Mesenchymal stem cell (in vitro differentiated cells and primary cell): ENCODE measurements at places on chromosomes 2 and 18.
A peak's percentile ranks its signal among the peaks of the same experiment; 100 is the strongest.

- DNase-seq = no peak
Measured at GRCh38 chr2:74849228-74849892, 15.4 kb downstream of the HK2 start.

- DNase-seq = no peak
Measured at GRCh38 chr2:163246135-163246534, 407.6 kb upstream of the KCNH7 start.

GRCh38 chr18:23631746-23632145 is 31.0 kb downstream of the ANKRD29 start:
- DNase-seq = no peak

DNA sequence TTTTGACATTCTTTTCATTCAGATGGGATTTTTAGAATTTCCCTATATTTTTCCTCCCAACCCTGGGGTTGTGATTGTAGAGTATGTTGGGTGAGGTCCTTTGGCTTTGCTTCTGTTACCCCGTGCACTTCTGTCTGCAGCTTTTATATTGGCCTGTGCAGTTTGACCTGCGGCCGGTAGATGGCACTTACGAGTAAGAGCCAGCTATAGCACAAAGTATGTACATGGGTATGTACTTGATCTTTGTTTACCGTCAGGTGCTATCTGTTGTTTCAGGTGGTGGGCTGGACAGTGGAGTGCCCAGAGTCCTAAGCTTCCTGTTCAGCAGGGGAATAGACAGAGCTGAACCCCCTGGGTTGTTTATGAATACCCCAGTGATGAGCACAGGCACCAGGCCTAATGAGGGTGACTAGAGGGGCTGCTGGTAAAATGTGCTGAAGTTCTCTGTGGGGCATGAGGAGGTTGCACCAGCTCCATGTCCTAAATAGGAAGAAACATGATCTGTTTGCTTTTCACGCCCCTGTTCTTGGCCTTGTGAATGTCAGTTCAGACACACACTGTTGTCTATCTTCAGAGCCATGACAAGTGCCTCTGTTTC is 58.9 kb upstream of the THUMPD2 start:
- peak; percentile 53 for DNase-seq

DNA sequence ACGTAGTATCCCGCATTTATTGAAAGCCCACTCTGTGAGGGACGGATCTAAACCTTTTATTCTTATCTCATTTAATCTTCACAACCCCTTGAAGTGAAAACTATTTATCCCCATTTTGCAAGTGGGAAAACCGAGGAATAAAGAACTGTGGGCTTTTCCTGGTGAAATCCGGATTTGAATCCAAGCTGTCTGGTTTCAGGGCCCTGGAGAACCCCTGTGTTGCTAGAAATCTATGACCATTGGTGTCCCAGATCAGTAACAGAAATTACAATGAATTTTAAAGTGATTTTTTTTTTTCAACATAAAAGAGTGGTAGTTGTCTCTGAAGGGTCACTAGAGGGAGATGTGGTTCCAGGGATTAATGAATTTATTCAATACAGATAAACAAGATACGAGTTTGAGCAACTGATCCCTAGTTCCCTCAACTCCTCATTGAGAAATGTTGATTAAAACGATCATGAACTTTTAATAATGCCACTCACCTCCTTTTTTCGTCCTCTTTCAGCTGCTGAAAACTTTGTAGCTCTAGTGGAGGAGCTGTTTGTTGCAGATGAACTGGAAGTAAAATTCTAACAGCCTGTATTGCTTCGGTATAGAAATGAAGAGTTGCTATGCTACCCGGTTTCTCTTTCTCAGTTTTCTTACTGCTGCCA is 940 bp downstream of the XRCC5 start:
- peak; percentile 78 for DNase-seq

DNA sequence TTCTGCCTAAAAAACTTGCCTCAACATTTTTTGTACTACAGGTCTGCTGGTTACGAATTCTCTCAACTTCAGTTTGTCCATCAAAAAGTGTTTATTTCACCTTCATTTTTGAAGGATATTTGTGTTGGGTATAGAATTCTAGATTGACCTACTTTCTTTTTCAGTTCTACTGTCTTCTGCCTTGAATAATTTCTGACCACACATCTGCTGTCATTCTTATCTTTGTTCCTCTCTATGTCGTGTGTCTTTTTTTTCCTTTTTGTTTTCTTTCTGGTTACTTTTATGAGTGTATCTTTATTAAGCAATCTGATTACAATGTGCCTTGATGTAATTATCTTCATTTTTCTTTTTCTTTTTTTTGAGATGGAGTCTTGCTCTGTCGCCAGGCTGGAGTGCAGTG is 25.3 kb downstream of the ADCY3 start:
- no peak for DNase-seq

- DNase-seq = no peak
Measured at GRCh38 chr2:74004212-74005182, 19.8 kb downstream of the TET3 start.

DNA sequence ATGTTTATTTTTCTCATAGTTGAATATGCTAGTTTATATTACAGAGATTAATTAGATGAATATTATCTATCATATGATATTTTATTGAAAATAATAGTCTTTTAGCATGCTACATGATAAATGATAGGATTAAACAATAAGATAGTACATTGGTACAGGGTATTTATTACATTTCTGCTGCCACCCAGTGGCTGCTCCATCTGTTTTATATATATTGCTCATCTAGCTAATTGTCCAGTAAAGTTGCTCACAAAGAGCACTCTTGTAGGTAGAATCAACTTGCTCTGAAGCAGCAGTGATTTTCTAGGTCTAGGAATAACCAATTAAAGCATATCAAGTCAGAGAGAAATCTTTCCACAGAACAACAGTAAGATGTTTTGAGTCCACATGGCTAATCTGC is 183.3 kb downstream of the ASXL3 start:
- DNase-seq = peak; percentile 42

DNA sequence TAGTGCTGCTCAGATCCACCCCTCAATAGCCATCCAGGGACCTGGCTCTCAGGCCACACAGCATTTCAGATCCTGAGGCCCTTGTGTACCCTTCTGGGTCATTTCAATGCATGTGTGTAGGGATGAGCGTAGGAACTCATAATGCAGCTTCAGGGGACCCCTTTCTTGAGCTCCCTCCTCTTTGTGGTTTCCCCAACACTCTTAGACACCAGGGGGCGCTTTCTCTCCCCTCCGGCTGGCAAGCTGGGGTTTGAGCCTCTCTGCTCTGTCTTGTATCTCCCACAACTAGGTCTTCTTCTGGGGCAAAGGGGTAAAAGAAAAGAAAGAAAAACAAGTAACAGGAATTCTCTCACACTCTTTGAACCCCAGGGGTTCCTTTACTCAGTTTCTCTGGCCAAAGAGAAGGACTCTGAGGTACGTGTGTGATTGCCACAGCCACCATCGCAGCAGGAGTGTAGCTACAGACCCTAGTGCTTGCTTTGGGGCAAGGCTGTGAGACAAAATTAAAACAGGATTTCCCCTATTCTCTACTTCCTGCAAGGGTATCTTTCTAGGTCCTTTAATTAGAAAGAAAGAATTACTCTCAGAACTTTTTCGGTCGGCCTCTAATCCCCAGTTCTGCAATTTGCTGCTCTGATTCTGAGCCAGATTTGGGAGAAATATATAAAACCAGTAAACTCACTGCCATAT is 38.0 kb downstream of the CABYR start:
- peak; percentile 51 for DNase-seq

DNA sequence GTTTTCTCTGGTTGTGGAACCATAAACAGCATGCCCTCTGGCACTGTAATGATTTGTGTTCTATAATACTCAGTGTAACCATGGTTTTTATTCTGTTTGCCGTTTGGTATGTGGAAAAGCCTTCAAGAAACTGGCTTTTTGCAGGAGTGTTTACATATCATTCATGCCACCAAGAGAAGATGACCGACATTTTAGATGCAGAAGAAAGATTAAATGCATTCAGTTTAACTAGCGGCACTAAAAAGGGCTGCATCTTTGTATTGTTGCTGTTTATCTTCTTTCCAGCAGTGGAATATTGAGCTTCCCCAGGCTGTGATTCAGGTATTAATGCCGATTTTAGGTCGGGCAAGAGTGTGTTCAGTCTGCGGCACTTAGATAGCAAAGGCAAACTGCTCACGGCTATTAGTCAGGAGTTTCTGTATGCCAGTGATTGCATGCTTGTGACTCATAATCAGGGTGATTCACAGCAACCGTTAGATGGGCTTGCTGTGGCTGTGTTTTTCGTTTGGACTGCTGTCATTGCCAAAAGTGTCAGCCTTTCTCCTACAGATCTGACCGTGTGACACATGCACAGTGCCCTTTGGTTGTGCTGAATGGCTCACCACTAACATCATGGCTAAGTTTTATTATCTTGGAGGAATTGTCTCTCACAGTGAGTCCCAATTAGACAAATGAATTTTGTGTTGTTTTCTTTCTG is 479.7 kb downstream of the PARD3B start:
- DNase-seq = peak; percentile 97

DNA sequence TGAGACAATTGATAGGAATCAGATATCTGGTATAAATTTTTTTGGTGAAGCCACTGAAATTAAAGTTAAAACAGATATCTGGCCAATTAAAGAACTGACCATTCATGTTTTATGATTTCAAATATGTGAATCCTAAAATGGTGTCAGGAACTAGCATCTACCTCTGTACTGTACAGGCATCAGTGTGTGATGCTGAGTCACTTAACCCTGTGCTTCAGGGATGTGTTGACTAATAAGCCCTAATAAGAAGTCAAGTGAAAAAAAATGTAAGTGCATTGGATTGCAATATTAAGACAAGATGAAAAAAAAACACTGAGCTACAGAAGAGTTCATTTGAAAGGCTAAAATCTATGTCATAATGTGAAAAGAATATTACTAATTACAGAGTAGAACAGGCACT is 9.1 kb upstream of the UNC80 start:
- no peak for DNase-seq

DNA sequence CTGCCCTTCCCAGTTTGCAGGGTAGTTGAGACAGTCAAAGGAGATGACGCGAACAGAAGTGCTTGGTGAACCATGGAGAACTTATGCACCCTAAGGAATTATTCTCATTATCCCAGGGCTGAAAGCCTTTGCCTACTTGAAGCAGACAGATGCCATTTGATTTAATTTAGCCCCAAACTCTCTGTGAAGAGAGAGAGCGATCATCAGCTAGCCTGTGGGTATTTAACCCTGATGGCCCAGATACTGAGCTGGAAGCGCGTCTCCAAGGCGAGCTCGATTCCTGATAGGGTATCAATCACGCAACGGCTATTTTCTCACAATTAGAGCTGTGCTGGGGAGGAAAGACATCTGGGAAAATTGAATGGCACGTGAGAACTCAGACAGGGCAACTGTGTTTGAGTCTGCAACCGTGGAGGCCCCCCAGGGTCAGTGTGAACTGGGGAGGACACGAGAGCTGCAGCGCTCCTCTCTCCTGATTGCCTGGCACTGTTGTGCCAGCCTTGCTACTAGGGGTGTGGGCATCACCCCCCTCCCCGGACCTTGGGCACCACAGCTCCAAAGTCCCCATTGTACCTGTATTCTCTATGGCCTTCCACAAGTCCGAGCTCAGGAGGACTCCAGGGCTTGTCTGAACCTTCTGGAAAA is 73.2 kb downstream of the CAPN13 start:
- DNase-seq = no peak

DNA sequence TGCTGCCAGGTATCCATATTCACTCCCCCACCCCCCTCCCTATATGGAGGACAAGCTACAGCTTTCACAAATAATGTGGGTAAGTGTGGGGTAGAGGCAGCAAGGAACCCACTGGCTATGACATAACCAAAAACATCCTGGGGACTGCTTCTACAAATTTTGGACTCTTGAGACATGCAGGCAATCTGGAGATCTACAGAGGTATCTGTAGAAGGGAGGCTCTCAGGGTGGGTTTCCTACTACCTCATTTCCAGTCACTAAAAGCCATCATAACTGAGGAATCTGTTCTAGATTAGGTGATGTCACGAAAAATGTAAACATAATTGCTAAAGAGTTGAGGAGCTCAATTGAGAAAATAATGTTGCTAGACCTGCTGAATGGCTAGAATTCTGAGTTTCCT is 46.8 kb upstream of the WIPF1 start:
- DNase-seq = no peak

- no peak for DNase-seq
Measured at GRCh38 chr2:85110991-85111560, 22.1 kb upstream of the TCF7L1 start.

DNA sequence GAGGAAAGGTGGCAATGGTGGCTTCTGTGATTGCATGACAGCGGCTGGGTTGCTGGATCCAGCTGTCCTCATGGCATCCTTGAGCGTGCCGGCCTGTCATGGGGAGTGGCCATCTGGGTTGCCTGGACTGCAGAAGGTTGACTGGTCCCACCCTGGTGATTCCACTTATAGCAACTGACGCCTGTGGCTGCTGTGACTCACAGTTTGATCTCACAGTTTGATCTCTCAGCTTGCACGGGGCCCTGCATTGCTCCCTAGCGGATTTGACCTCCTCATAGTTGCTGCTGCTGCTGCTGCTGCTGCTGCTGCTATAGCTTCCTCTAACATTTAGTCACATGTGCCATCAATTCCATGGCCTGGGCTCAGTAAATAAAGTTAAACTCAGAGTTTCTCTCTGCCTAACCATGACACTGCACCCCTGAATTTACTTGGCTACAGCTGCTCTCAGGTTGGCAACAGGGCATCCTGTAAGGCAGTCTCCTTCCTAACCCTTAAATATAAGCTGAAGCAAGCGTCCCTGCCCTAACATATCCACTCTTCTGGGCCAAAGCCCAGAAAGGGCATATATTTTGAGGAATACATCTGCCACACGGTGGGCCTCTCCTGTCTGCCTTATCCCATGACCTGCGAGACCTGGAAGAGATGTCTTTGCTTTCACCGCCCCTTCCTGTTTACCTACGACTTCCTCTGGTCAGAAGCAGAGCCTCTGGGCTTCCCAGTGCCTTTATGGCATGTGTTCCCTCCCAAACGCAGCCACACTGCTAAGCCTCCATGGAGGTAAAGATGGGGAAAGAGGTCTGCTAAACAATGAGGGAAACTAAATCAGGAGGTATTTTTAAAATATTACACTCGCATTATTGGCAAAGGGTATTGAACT is 37.8 kb upstream of the CCDC150 start:
- peak; percentile 99 for DNase-seq

DNA sequence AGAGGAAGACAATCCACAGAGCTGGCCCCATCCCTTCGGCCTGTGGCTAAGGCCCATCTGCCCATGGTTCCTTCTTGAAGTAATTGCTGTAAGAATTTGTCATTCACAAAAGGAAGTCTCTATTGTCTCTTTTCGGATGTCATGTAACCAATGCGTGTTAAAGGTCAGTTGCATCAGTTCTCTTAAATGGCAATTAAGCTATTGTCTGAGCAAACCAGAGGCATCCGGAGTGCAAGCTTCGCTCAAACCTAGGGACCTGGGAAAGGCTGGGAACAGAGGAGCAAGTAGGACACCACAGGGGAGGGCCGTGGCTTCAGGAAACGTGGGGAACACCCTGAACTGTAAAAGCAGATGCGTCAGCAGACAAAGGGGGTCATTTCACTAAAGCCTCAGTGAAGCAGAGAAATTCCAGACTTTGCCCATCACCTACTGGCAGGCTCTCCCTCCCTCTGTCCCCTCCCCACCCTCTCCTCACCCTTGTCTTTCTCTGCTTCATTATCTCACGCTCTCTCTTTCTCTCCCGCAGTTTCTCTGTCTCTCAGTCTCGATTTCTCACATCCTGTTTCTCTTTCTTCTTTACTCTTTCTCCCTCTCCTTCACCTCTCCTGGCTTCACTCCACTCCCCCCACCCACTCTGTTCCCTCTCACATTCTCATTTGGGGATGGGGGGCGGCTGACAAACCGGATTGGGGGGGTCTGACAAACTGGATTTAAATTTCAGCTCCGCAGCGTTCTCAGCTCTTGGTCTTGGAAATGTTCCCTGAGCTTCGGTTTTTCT is 204.6 kb upstream of the TNP1 start:
- DNase-seq = peak; percentile 70

- DNase-seq = no peak
Measured at GRCh38 chr2:139992078-139992477, 1211.9 kb upstream of the NXPH2 start.

GRCh38 chr2:11537951-11538350 is 4.1 kb downstream of the GREB1 start:
- DNase-seq = no peak
